ENCODE measurements at places on chromosomes 5 and 9.

GRCh38 chr9:125126019-125126746 is 17.1 kb downstream of the SCAI start:
- no peak for DNase-seq

- DNase-seq, result no peak
Measured at GRCh38 chr9:93059011-93059714, 662 bp downstream of the SUSD3 start.

GRCh38 chr9:83932011-83932410 is 10.8 kb upstream of the KIF27 start:
- no peak for DNase-seq

DNA sequence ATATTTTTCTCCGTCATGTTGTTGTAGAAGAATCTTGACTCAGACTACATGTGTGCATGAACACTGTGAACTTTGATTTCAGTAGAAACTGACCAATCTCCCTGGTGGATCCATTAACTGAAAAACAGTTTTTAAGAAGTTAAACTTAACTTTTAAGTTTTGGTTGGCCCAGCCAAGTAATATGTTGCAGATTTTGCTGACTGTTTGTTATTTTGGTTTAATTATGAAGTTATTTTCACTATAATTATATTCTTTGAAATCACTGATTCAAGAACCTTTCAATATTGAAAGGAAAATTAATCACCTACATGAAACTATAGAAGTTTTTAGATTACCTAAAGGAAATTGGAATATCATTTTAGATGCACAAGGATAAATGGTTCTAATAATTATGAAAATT is 373.6 kb upstream of the COX7C start:
- no peak for DNase-seq

DNA sequence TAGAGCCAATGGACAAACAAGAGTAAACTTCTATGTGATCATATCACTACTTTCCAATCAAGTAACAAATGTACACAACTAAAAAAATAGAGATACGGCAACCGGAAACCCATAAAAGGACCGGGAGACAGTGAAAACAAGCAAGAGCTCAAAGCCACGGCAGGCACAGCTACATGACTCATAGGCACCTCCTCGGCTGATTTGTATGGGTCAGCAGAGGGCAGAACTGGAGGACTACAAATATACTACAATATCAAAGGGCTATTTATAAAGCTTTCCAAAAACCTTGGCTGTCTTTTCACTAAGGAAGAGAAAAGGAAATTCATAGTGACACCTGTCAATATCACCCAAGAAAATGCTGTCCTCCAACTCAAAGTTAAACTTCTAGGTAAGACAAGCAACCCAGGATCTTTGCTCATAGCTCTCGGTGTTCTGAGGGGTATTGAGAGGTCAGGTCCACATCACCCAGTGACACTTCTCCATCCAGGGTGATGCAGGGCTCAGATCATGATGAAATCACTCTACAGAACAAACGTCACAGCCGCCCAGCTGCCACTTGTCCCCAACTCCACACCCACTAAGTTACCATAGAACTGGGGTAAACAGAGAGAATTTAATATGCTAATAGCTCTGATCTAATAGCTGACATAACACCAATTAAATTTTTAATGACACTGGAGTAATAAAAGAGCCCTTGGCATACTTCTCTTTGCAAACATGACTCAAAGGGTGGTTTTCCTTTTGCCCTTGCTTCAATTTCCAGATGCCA is 41.3 kb downstream of the PFDN1 start:
- DNase-seq, result no peak

- DNase-seq, result no peak
Measured at GRCh38 chr5:17169507-17169906, 47.9 kb upstream of the BASP1 start.

DNA sequence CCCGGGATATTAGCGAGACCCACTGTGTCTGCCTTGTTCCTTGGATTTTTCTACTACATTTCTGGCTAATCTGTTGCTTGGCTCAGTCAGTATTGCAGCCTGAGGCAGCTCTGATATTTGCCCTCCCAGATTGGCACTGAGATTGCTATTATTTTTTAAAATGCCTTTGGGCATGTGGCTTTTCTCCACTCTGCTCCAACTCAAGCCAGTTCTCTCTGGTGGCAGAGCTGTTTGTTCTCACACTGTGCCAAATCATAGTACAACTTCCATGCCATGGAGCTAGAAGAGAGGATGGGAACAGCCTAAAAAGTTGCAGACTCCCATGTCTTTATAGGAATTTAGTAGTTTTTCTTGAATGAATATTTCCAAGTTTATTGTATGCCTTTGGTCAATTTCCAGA is 155.9 kb upstream of the ATP10B start:
- no peak for DNase-seq

GRCh38 chr9:32264170-32264864 is 120.1 kb upstream of the ACO1 start:
- no peak for DNase-seq
